ENCODE measurements at places on chromosomes 3 and 15.

GRCh38 chr15:63022181-63022580 lies 20.4 kb upstream of the TPM1 start:
- DNase-seq: no peak

- no peak for DNase-seq
Observed at GRCh38 chr15:23857028-23857641, 170.0 kb upstream of the NDN start.

GRCh38 chr3:128674161-128674784 lies 23.7 kb upstream of the RPN1 start:
- no peak for DNase-seq

DNA sequence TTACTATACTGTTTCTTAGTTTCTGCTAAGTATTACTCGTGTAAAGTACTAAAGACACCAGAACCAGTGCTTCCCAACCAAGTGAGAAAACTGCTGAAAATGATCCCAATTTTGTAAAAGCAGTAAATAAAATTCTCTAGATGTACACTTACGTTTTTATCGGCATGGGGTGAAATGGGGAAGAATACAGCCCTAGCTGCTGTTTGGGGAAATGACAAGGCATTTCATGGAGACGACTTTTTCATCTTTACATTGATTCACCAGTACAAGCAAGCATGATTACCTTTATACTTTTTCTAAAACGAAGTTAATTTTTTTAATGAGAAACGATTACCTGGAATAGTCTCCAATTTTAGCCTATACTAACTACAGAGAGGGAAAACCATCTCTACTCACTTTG lies 1.4 kb downstream of the PSMD6 start:
- no peak for DNase-seq

GRCh38 chr3:88230638-88231037 lies 80.9 kb downstream of the C3orf38 start:
- no peak for DNase-seq

DNA sequence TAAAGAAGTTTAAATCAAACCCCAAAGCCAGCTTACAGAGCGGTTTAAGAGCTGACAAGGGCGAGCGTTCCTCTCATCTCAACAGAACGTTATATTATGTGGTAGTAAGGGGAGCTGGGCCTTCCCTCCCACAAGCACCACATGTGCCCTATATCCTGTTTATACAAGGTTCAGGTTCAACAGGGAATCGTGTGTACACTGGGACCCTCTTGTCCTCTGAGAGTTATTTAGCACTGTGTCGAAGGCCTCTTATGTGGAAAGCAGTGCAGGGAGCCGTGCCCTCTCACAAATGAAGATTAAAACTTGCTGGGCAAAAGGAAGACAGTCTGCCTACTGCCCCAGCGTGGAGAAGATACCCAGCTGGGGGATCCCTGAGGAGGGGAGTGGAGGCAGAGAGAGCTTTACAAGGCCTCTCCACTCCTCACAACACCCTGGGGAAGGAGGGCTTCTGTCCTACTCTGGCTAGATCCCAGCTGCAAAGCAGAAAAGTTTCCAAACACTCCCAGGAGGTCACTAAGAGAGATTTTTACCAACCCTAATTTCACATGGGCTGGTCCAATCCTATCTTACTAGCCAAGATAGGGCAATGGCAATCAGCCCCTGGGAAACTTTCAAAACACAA lies 2.9 kb downstream of the TLE3 start:
- DNase-seq: no peak
